ENCODE measurements at places on chromosomes 7 and 10.

- no peak for DNase-seq
Measured at GRCh38 chr10:47244560-47245500, 55.2 kb upstream of the GDF10 start.

- DNase-seq: no peak
Measured at GRCh38 chr10:120381931-120382330, 75.1 kb upstream of the PLPP4 start.

GRCh38 chr7:47291461-47292081 is 290.3 kb downstream of the TNS3 start:
- DNase-seq: peak; percentile 64

GRCh38 chr7:16345979-16346958 is 75.1 kb downstream of the CRPPA start:
- DNase-seq: no peak

DNA sequence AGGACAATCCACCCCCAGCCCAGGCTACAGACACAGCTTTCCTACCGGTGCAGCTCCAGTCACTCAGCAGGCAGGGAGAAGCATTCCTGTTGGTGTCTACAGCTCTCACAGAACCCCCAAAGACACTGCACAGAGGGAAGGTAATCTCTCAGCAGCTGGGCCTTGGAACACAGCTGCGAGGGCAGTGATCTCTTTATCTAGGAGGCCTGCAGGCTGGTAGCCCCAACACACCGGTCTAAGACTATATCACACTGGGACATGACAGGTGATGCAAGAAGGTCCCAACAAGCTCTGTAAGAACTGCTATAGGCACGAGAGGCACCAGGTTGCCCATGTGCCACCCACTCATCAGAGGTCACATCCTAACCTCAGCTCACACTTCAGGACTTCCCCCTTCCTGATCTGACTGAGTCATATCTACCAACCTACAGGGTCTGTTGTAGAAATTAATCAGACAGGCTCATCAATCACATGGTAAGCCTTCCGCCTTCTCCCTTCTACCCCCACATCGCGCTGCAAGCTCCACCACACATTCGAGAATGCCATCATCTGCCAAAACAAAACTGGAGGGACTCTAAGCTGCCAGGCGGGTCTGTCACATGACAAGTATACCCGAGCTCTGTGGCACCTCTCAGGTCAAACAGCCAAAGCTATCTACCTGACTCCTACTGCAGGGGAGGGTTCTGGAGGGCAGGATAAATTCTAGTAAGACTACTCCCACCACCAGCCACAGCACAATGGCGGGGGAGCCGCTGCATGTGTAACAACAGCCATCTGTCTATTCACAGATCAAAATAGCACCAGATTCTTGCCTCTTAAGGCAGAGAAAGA is 26.1 kb downstream of the FAM53B start:
- DNase-seq: peak; percentile 94

DNA sequence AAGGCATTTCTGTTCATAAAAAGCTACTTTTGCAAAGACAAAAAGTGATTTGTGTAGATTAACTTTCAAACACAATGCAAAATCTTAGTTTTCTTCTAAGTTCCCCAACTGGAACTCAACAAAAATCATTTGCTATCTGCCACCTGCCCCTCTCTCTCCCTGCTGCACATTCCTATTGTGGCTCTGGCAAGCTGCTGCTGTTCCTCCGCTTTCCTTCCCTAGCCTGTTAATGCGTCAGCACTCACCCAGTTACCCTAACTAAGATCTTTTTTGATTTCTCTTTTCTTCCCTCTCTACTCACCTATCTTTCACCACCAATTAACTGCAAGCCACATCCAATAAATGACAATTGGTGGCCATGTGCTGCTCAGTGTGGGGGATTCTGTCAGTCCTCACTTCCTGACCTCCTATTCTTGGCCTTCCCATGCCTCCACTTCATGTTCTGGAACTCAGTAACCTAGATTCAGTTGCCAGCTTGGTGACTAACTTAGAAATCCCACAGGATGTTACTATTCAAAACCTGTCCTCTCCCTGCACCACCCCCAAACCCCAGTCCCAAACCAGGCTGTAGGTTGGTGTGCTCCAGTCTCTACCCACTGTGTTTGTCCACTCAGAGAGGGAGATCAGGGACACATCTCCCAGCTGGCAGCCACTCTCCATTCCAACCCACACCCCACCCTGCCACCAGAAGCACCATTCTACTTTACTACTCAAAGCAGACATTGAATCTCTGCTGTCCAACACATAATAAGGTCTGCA is 140.2 kb upstream of the CTTNBP2 start:
- no peak for DNase-seq
